ENCODE measurements at places on chromosomes 12 and 14.

- DNase-seq: no peak
Observed at GRCh38 chr12:124778411-124778810, 85.3 kb downstream of the SCARB1 start.

DNA sequence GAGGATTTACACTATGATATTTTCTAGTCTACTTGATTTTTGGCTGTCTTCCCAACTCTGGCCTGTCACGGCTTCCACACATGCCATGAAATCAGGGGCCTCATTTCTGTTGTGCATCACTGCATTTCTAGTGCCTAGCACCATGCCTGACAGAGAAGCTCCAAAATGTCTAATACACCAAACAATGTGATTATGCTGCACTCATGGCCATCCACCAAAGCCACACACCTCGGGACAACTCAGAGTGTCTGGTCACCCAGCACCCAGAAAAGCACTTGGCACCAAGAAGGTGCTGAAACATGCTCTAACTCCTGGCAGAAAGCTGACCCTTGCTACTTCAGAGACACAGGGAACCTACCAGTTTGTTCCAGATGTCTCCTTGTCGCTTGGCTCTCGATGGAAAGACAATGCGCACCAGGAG is 11.3 kb downstream of the GCN1 start:
- no peak for DNase-seq

- no peak for DNase-seq
Observed at GRCh38 chr12:65670775-65671174, 153.5 kb upstream of the HMGA2 start.

GRCh38 chr12:40575987-40576386 is 116.3 kb upstream of the CNTN1 start:
- no peak for DNase-seq

GRCh38 chr12:100474617-100475016 is 951 bp downstream of the NR1H4 start:
- DNase-seq: no peak

GRCh38 chr12:50103767-50104321 is at the start of gene GPD1:
TSS of gene GPD1 (plus strand) at chr12:50104008. CDS start at chr12:50104051, 43 bp downstream.
- peak; percentile 40 for DNase-seq

DNA sequence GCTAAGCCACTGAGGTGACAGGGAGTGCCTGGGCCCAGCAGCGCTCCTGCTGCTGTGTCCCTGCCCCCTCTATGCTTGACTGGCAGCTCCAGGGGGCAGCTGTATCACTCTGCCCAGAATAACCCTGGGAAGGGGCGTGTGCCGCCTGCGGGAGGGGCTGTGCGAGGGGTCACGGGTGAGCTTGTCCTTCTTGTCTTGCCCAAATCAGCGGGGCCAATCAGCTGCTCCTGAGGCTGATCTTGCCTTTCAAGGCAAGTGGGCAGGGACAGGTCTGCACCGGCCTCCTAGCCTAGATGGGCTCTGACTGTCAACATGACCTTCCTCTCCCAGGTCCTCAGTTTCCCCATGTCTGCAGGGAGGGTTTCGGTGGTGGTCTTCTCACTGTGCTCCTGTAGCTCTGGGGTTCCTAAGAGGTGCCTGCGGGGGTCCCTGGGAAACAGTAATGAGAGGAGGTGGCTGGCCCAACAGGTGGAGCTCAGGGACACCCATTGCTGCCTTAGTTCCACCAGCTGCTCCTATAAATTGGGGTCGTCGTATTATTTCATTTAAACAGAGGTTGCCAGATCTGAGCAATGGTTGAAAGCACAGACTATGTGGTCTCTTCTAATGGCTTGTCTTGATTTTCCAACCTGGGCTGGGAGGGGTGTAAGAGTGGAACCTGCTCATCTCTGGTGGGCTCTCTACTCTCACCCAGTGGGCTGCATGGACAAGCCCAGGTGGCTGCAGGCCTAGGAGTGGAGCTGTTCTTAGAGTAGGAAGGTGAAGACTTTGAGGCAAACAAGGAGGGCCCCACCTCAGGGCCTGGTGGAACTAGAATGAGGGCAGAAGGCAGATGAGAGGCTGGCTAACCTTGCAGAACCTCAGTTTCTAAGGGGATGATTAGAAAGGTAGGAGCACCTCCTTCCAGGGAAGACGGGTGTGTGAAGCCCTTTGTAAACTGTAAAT is 11.7 kb downstream of the RTL1 start:
- no peak for DNase-seq

DNA sequence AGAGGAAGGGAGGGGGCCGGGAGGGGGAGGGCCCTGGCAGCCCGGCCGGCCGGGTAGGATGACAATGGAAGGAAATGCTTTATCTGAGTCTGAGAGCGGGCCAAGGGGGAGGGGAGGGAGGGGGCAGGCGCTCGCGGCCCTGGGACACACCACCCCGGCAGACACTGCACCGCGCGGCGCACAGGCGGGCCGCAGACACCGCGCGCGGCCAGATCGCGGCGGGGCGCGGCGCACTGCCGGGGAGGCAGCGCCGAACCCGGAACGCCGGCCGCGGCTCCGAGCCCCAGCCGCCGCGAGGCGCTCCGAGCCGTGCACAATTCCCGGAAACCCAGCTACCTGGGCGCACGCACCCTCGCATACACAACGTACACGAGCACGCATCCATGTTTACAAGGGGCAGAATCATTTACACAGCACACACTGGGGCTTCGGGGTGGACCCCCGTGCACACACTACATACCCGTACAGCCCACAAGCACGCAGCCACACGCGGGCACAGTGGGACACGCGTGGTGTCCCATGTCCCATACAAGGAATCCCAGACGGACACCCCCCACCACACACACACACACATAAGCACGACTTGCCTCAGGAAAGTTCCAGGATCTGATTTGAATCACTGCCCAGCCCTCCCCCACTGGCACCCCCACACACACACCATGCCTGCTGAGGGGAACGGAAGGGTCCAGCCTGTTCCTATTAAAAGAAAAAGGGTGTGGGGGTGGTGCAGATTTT is at the start of gene HDAC7:
Gene HDAC7 (minus strand): TSS at position 8 of the 735 bp plus-strand sequence. CDS start 118 bp downstream, outside the sequence.
- peak; percentile 50 for DNase-seq

DNA sequence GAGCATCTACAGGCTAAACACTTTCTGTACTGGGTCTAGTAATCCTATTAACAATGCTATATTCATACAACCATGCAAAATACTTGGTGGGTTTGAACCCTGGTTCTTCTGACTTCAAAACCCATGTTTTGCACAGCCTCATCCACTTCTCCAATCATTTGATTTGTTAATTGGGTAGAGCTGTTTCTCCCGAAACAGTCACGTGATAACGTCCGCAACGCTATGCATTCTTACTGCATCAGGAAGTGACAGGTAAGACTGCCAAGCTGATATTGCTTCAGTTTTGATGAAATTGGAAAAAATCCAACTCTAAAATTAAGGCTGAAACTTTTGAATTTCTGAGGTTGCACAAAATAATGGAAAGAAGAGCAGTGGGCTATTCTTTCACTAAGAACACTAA is 30.4 kb upstream of the RNU6-7 start:
- no peak for DNase-seq

- DNase-seq: no peak
Observed at GRCh38 chr12:5733136-5733755, 211.8 kb downstream of the ANO2 start.

- peak; percentile 20 for DNase-seq
Observed at GRCh38 chr12:59651229-59651920, 55.5 kb downstream of the SLC16A7 start.

- DNase-seq: no peak
Observed at GRCh38 chr14:101122237-101123141, 219.0 kb upstream of the RTL1 start.

DNA sequence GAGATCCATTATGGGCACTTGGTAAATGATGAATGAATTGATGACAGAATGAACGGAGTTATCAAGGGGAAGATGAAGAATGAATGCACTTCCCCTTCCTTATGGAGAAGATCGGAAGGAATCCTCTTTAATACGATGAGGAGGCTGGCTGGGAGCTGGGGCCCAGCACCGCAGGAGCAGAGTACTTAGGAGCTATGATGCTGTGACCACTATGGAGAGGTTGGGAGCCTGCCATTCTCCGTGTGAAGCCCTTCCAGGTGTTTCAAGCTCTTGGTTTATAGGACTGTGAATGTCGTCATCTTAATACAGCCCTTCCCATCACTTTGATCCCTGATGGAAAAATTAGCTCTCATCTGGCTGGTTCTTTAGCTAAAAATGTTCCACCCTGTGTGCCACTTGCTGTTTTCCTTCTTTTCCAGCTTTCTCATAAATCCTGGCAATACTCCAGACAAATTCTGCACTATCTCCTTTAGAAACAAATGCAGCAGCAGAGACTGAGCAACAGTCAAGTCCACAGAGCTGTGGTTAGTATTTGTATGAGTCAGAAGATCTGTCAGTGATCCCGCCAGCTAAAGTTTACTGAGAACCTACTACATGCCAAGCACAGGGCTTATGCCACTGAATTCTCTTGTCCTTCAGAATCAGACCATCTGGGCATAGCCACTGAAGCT is 263.1 kb upstream of the CRY1 start:
- DNase-seq: no peak

- DNase-seq: no peak
Observed at GRCh38 chr14:83757916-83758315, 1772.0 kb upstream of the FLRT2 start.

DNA sequence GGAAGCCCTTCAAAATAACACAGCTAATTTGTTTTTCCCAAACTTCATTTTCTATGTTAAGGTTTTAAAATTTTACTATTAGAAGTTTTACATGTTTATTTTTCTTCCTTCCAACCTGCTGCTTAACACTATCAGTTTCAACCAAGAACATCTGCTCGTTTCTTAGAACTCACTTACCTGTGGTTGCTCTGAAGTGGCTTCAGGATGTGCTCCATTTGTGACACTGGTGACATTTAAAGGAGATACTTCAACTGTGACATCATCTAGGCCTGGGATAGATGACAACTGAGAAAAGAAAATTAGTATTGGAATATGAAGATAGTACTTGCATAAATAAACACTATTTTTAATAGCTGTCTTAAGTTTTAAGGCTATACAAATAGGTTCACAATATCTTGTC is 17.9 kb downstream of the WASHC3 start:
- no peak for DNase-seq

GRCh38 chr12:65306366-65307168 is 28.1 kb downstream of the MSRB3 start:
- DNase-seq: peak; percentile 56

DNA sequence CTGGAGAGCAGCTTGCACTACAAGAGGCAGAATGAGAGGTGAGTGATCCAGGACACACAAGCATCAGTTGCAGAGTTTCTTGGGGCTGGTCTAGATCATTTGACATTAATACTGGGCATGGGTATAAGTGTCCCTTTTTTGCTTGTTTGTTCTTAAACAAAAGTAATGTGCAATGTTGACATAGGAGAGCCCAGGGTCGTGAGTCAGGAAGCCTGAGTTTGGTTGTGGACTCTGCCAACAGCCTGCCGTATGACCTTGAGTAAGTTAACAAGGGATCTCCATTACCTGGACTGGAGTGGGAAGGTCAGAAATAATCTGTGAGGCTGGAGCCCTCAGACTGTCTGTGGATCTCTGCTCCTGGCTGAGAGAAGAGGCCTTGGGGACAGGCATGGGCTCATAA is 170.3 kb downstream of the KCNA5 start:
- DNase-seq: no peak

- DNase-seq: no peak
Observed at GRCh38 chr12:52146822-52147366, 44.9 kb downstream of the KRT80 start.

- no peak for DNase-seq
Observed at GRCh38 chr14:37708481-37708880, 113.1 kb downstream of the TTC6 start.

Data from suppressor macrophage (primary cell).